ENCODE measurements at places on chromosomes 6 and 20. TPM values are rescaled to one million over a fixed set of nuclear protein-coding genes. Genes with fewer than 3 reads are reported as not detected.

DNA sequence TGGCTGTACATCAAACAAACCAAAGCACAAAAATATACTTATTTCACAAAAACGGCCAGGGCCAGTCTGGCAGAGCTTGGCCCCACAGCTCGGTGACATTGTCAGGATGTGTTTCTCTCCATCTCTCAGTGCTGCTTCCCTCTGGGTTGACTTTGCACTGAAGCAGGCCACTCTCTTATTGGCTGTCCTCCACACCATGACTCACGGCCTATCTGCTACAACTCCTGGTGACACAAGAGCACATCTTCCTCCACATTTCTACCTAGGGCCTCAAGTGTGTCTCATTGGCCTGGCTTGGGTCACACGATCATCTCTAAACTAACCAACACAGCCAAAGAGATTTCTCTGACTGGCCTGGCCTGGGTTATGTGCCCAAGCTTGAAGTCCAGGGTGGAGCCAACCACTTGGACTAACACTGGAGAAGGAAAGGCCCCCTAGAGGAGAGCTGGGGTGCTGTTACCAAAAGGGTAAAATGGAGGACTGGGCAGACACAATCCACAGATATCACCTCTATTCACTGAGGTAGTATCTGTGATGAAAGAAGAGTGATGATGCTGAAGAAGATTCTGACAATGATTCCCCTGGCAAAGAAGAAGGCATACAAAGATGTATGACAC is 159.8 kb upstream of the TSHZ2 start:
- DNase-seq, result no peak

- DNase-seq, result peak; percentile 81
Observed at GRCh38 chr6:136526196-136526930, 23.9 kb downstream of the MAP7 start.

The APOBEC2 gene
- 0.62 TPM for total RNA-seq

The NRSN1 gene
- 27.9 TPM for total RNA-seq
